Stimulated activated naive CD4-positive, alpha-beta T cell treated with Interleukin-2 at 50 U/mL for 16 hours (primary cell): ENCODE measurements at places on chromosomes 11 and 22.

DNA sequence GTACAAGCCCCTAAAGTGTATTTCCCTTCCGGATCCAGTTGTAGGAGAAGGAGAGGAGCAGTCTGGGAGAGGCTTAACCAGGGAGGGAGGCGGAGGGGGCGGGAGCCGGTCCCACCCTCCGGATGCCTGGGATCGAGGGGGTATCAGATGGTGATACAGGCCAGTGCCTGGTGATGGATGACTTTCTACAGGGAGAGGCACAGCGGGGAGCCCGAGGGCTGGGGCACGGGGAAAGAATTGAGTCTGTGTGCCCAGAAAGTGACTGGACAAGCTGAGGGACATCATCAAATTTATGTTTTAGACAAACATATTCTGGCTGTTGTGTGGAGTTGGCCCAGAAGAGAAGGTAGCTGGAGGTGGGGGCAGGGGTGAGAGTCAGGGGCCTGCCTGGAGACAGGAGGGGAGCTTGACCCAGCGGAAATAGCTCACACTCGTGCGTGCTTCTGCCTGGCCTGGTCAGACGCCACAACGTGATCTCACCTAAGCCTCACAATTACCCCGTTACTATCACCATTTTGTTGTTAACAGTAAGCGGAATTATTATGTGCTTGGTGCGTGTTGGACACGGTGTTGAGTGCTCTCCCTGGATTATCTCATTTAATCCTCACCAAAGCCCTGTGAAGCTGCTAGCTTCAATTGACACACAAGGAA lies 42.4 kb downstream of the AMPD3 start:
- no peak for DNase-seq

GRCh38 chr11:123601136-123601535 lies 53.3 kb downstream of the SCN3B start:
- no peak for DNase-seq

DNA sequence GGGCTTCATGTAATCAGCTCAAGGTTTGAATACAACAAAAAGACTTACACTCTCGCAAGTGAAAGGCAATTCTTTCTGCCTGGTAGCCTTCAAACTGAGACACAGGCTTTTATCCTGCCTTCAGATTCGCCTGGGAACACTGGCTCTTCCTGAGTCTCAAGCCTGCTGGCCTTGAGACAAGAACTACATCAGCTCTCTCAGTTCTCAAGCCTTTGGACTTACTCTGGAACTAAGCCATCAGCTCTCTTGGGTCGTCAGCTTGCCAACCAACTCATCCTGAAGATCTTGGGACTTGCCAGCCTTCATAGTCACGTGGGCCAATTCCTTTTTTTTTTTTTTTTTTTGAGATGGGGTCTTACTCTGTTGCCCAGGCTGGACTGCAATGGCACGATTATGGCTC lies 35.7 kb upstream of the LRRC10B start:
- no peak for DNase-seq

GRCh38 chr11:29251738-29252137 lies 765.1 kb downstream of the KCNA4 start:
- DNase-seq, result no peak

DNA sequence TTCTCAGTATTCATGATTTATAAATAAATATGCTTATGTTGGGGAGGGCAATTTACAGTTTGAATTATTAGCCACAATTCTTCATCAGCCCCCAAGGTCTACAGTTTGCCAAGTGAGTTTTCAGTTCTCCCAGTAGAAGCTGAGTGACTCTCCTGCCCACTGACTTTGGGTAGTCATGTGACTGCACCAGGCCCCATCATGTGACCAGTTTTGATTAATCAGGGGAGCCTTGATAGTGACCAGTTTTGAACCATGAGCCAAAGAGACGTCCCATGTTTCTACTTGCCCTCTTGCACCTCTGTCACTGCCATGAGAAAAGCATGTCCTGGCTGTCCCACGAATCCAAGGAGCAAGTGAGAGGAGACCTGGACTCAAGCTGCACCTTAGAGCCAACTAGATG lies 32.5 kb downstream of the SYN3 start:
- no peak for DNase-seq

- peak; percentile 62 for DNase-seq
These were observed at the start of gene MMP11 for GRCh38 chr22:23772649-23773473. Gene MMP11 (plus strand): TSS chr22:23772849. CDS start chr22:23772871, 22 bp downstream.

DNA sequence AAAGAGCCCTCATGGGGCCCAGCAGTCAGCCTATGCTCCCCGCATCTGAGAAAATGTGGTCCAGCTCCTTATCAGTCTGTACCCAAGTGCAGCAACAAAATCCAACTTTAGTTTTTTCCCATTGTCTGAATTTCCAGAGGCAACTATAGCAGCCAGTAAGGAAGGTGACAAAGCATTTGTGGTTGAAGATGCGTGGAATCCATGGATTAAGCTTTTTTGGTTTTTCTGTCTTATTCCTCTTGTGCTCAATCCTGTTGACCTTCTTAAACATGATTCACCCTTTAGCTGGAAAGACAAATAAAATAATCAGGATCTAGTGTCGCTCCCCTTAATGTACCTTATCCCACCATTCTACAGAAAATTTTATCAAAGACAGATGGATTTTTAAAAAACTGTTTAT lies 14.3 kb downstream of the GDPD4 start:
- no peak for DNase-seq

GRCh38 chr11:75583718-75584658 lies 21.9 kb downstream of the SERPINH1 start:
- peak; percentile 4 for DNase-seq
